ENCODE measurements at places on chromosomes 6 and 20.
A peak's percentile ranks its signal among the peaks of the same experiment; 100 is the strongest.

GRCh38 chr6:83183082-83183828 is 9.8 kb downstream of the PGM3 start:
- peak; percentile 96 for DNase-seq

- DNase-seq, result no peak
Measured at GRCh38 chr6:36492621-36493020, 49.8 kb downstream of the KCTD20 start.

- peak; percentile 62 for DNase-seq
Measured at GRCh38 chr6:8556370-8557013, 121.1 kb upstream of the SLC35B3 start.

DNA sequence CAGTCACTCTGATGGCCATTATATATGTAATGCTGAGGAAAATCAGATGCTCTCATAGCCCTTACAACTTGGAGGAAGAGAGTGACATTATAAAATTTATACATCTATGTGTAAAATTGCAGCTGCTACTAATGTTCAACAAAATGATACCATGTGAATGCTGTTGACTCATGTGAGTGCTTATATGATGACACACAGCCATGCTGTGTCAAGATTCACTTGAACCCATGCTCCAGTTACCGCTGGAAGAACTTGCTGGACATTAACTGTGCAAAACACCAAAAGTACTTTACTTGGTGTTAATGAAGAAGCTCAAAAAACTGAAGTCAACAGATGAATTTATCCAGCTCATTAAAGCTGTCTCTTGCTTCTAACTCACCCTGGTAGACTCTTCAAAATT is 318.9 kb upstream of the PLCB4 start:
- DNase-seq, result peak; percentile 28

- no peak for DNase-seq
Measured at GRCh38 chr6:49264909-49265308, 198.1 kb downstream of the MMUT start.

- peak; percentile 74 for DNase-seq
Measured at GRCh38 chr6:5435449-5435848, 174.1 kb downstream of the FARS2 start.

- DNase-seq, result peak; percentile 68
Measured at GRCh38 chr20:22771706-22772105, 187.3 kb upstream of the FOXA2 start.

GRCh38 chr20:57386762-57387161 is 4.4 kb upstream of the RBM38 start:
- DNase-seq, result no peak

- DNase-seq, result no peak
Measured at GRCh38 chr6:169223006-169223405, 30.6 kb downstream of the THBS2 start.

DNA sequence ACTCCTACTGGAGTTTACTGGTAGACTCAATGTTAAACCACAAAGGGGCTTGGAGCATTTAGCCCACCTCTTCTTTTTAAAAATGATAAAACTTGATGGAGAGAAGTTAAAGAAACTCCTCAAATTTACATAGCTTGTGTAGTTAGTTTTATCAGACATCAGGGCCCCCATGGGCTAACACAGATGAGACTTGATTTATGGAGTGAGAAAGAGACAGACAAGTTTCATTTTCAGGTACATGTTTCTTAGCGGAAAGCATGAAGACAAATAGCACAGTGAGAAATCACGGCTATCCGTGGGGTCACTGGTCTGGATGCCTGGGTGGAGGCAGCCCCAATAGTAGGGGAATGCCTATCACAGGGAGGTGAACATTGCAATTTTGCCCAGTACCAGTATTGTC is 173.6 kb downstream of the TFAP2B start:
- no peak for DNase-seq

- DNase-seq, result no peak
Measured at GRCh38 chr20:1376007-1376406, 16.8 kb downstream of the FKBP1A start.

- no peak for DNase-seq
Measured at GRCh38 chr6:4907602-4908001, 96.2 kb downstream of the RPP40 start.

DNA sequence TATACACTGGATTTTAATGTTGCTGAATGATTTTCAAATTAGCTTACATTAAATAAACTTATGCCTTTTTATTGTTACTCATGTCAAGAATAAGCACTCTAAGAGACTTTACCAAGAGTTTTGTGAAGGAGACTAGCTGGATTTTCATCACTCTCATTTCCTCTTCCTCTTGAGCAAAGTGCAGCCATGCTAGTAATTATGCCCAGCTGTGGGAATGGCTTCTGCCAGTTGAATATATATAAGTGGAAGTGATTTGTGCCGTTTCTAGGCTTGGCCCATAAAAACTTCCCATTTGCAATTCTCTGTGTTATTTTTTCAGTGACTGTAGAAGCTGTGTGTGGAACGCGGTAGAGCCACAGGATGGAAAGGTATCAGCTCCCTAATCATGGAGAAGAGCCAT is 255.8 kb downstream of the HDGFL1 start:
- no peak for DNase-seq

DNA sequence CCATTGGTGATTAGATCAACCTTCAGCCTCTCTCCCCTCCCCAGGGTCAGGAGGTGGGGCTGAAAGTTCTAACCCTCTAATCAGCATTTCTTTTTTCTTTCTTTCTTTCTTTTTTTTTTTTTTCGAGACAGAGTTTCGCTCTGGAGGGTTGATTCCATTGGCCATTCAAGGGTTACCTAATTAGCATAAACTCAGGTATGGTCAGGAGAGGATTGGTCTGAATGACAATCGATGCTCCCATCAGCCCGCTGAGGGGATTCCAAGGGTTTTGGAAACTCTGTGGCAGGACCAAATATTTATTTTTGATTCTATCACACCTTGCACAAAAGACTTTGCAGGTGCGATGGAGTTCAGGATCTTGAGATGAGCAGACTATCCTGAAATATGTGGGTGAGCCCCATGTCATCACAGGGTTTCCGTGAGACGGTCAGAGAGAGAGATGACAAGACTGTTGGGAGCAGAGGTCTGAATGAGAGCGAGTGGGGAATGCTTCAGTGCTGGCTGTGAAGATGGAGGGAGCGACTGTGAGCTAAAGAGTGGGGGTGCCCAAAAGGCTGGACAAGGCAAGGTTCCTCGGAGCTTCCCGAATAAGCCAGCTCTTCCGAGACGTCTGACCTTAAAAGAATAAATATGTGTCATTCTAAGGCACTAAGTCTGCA is 107.1 kb downstream of the BMP7 start:
- no peak for DNase-seq

GRCh38 chr20:1702328-1702727 is 44.7 kb upstream of the SIRPG start:
- DNase-seq, result peak; percentile 17

DNA sequence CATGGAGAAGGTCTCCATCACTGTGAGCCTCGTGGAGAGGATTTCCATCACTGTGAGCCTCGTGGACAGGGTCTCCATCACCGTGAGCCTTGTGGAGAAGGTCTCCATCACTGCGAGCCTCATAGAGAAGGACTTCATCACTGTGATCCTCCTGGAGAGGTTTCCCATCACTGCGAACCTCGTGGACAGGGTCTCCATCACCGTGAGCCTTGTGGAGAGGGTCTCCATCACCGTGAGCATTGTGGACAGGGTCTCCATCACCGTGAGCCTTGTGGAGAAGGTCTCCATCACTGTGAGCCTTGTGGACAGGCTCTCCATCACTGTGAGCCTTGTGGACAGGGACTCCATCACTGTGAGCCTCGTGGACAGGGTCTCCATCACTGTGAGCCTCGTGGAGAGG is 140.4 kb downstream of the ERMARD start:
- no peak for DNase-seq
